ENCODE measurements at places on chromosomes 5 and 9.
A peak's percentile ranks its signal among the peaks of the same experiment; 100 is the strongest.

DNA sequence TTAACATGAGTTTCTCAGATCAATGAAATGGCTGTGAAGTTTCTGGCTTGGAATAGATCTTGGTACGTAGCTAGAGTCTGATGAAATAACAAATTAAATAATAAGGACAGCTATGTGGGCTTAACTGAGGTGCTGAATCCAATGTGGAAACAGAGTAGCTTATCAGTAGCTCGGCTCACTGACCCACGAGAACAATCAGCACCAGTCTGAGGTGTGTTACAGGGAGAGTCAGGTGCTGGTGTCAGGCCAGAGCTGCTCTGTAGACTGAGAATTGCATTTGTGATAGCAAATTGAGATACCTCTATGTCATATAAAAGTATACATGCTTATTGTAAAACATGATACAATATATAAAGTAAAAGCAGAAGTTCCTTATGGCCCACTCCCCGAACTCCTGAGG is 21.2 kb upstream of the CCL28 start:
- no peak for DNase-seq

GRCh38 chr9:114198249-114199040 is 43.1 kb downstream of the COL27A1 start:
- no peak for DNase-seq

DNA sequence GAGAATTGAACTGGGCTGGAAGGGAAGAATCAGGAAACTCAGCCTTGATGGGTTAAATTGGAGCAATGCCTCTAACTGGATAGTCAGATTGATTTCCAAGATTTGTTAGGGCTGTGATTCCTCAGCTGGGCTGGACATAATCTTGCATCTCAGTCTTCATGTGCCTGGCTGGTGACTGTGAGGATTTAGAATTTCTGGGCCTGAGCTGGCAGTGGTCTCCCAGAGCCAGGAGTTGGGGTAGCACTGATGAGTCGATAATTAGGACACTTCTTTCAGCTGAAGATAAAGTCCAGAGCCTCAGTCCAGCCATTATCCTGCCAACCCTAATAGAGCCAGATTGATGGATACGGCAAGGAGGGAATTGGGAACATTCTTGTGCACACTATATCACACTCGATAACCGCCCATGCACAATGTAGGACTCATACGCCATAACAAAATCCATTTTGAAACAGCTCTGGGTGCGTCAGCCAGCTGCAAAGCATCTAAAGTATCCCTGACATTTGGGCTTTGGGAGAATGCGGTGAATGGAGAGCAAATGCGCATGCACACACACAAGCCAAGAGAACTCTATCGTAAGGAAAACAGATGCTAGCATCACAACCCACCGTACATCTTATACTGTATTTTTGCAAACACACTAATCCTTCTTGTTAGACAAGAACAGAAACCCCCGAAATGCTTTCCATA is 405.1 kb upstream of the KLF4 start:
- no peak for DNase-seq

GRCh38 chr5:154546719-154547118 is 68.7 kb upstream of the HAND1 start:
- no peak for DNase-seq

- DNase-seq = no peak
These were observed 28.4 kb downstream of the STC2 start for GRCh38 chr5:173299820-173300219.

GRCh38 chr5:135076051-135076491 is 42.0 kb upstream of the PITX1 start:
- DNase-seq = no peak

DNA sequence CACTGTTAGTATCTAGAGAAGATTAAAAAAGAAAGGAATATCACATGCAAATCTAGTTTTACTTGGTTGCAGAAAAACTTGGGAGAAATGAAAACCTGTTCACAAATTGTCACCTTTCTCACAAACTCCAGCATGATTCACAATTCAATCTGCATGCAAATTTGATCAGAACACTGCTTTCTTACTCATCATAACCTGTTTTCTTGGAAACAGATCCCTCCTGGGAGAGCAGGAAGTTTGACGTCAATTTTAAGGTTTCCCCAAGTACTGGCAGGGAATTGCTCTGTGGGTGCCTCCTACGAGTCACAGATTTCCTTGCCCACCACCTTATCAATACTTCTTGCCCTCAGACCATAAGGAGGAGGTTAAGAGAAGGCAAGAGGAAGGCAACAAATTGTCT is 30.2 kb upstream of the HTR4 start:
- no peak for DNase-seq

GRCh38 chr5:150263801-150264621 is 25.6 kb downstream of the CAMK2A start:
- DNase-seq = peak; percentile 27

GRCh38 chr9:7967851-7968250 is 168.3 kb upstream of the DMAC1 start:
- no peak for DNase-seq

DNA sequence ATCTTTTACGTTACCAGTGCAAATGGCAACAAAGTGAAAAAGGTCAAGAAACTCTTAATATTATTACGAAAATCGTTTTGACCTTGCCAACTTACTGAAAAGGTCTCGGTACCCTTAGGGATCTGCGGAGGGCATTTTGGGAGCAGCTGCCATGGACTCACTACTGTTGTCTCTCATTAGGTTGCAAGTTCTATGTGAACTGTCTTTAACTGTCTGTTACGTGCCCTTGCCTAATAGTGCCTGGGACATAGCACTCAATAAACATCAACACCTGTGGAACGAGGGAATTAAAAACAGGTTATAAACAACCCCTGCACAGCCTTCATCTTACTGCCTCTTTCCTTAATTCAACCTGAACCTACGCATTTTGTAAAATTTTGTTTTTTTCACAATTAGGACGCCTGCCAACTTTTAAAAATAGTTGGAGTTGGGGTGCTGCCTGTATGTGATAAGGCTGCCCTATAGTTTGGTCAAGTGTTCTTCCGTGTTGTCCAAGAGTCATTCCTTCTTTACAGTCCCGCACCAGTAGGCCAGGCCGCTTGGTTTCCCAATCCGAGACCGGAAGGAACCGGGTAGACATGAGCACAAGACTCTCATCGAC is 527 bp upstream of the SREK1 start:
- no peak for DNase-seq

GRCh38 chr9:98031935-98032334 is 24.6 kb upstream of the NANS start:
- no peak for DNase-seq

GRCh38 chr5:171633776-171634470 is 151.7 kb upstream of the SMIM23 start:
- DNase-seq = no peak

GRCh38 chr9:97768746-97769145 is 71.6 kb upstream of the XPA start:
- DNase-seq = no peak

DNA sequence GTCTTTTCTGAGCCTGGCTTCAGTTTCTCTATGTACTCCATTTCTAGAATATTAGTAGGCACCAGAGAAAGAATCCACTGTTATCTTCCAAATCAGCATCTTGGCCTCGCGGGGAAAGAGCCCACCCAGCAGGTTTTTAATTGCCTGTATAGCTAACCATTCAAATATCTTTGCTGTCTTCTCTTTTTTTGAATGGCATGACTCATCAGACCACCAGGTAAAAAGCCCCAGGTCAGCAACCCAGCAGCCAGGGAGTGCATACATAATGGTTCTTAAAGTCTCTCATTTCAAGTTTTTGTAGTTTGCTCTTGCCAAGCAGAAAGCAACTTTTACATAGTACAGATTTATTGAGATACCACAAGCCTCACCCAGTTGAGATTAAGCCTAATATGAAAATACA is 50.7 kb downstream of the TMEM167A start:
- no peak for DNase-seq

DNA sequence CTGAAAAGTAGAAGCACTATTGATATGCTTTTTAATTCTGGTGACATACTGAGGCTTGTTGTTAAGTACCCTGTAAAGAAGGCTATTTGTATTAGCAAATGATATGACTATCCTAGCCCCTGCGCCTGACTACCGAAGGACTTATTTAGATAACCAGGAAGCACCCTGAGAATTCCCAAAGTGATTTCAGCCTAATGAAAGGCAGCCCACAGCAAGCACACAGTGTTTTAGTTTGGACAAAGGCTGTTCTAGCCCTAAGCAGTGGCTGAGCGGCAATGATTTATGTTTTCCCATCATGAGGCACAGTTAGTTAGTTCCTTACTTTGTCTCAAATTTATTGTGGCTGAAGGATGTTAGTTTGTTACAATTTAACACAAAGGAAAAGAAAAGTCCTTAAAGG is 235.3 kb downstream of the KCTD16 start:
- no peak for DNase-seq

DNA sequence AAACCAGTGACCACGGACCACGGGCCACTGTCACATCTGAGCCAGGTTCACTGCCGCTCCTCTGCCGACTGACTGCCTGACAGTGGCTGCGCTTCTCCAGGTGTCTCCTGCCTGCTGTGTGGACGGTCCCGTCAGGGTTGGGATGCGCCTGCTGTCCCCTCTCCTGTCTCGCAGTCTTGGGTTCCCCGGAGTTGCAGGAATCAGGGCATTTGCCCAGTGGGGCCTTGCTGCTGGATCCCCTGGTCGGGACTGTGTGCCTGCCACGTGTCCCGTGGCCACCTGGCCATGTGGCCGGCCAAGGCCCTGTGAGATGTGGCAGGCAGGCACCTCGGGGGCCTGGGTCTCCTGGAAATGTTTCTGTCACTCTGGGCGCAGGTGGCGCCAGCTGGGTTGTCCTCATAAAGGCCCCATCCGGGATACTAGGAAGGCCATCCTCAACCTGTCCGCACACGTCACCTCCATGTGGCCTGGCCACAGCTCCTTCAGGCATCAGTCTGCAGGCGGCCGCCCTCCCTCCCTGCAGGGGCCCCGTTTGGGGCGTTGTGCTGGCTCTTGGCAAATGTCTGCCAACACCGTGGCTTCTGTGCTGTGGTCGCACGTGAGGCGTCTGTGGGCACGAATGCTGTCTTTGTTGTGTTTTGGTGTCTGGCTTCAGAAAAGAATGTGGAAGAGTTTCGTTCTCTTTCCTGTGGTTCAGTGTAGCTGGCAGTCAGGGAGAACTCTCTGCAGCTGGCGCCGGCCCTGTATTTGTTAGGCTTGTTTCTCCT is 6.4 kb upstream of the TOR4A start:
- DNase-seq = no peak

- DNase-seq = no peak
These were observed 39.4 kb upstream of the PPP2R2B start for GRCh38 chr5:146917931-146918330.

DNA sequence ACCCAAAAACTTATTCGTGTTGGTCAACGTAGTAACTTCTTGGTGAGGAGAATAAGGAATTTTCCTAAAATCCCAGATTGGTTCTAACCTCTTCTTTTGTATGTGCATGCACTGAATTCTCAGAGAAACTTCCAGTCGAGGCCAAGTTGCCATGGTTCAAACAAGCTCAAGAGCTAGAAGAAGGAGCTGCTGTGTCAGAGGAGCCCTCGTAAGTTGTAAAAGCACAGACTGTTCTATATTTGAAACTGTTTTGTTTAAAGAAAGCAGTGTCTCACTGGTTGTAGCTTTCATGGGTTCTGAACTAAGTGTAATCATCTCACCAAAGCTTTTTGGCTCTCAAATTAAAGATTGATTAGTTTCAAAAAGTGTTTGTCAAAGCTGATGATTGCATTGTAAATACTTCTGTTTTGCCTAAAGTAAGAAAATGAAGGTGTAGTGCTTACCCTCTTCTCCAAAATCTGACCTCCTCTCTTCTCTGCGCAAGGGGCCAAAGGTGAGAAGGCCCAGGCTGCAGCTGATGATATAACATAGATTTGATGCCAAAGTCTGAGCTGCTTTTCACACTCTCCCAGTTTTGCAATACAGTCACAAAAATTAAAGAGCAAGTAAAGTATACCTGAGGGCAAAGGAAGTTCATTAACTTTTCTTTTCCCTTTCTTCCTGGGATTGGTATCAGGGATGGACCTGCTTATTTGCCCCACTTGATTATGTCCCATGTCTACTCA is 210.8 kb downstream of the ADAMTSL1 start:
- DNase-seq = no peak

DNA sequence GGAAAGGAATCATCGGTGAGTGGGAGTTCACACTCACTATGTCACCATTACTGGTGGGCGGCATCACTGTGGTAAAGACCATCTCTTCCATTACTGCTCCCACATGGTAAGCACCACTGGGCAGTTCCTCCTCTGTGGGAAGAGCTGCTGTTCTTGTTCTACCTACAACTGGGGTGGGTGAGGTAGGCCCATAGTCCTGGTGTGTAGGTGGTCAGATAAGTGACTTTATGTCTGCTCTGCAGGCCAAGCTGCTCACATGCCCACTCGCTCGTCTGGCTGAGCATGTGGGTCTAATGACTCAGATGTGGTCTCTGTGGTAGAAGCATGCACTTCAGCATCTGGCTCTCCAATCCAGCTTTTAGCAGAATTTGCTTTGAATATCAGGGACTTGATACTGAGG is 82.9 kb downstream of the TMEM215 start:
- DNase-seq = no peak

DNA sequence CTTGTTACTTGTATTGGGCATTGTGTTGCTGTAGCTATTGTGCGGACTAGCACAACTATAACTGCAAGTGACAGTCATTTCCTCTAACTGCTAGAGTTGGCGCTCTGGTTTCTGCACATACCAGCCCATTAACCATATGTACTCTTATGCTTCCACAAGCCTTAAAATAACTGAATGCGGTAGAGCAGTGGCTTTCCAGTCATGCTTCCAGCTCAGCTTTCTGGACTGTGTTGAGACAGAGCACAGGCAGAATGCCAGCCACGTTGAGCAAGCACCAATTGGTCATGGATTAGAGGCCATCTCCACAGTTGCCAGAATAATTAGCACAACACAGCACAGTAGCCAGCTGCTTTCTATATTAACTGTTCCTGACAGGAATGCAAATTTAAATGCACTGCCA is 12.2 kb downstream of the INVS start:
- no peak for DNase-seq

DNA sequence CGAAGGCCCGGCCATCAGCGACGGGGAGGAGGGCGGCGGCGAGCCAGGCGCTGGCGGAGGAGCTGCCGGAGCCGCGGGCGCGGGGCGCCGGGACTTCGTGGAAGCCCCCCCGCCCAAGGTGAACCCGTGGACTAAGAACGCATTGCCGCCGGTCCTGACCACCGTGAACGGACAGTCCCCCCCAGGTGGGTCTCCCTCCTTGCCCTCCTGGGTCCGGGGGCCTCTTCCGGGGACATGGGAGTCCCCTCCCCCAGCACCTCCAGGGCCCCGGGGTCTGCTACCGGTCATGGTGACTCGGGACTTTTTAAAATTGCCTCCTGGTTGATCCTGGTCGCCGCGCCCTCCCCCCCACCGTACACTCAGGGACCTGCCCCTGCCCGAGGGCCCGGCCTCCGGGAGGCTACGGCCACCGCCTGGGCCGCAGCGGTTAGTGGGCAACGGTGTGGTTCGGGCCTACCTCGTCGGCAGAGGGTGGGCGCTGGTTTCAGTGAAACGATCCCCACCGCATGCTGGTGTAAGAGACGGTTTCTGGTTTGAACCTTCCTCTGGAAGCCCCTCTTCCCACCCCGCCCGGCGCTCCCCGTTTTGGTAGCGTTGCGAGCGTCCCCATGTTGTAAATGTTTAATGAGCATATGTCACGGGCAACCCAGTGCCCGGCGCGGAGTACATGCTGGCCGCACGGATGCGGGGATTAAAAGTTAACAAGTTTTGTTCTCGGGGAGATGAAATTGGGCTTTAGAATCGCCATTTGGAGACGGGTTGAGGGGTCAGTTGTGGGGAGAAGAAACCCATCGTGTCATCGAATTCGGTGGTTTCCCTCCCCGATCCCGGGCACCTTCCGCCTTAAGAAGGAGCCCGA is 1.1 kb downstream of the LARP1 start:
- no peak for DNase-seq

GRCh38 chr5:44089424-44090144 is 299.6 kb downstream of the FGF10 start:
- DNase-seq = no peak

- DNase-seq = no peak
These were observed 97.5 kb downstream of the MLLT3 start for GRCh38 chr9:20524776-20525175.
